ENCODE measurements at places on chromosomes 5 and 9.

- DNase-seq, result no peak
Observed at GRCh38 chr9:113310538-113310937, 7.4 kb upstream of the RNF183 start.

- DNase-seq, result no peak
Observed at GRCh38 chr9:134536101-134536900, 105.3 kb upstream of the COL5A1 start.

DNA sequence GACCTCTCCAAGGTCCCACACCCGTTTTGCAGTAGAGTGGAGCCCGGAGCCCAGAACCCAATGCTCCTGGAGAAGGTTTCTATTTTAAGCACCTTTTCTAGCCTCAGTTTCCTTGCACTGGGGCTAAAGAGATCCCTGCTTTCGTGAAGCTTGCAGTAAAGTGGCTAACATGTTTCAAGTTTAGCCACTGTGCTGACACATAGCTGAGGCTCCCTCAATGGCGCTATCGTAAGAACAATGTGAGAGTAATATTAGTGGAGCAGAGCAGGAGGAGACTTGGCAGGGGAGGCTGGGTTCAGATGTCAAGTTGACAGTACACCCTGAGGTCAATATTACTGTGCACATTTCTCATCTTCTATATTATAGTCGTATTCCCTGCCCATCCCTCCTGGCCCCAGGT lies 7.9 kb downstream of the CTXN3 start:
- no peak for DNase-seq

GRCh38 chr9:122378236-122378635 lies 7.4 kb downstream of the PTGS1 start:
- DNase-seq, result no peak

- no peak for DNase-seq
Observed at GRCh38 chr5:45038366-45038987, 229.7 kb downstream of the MRPS30 start.

DNA sequence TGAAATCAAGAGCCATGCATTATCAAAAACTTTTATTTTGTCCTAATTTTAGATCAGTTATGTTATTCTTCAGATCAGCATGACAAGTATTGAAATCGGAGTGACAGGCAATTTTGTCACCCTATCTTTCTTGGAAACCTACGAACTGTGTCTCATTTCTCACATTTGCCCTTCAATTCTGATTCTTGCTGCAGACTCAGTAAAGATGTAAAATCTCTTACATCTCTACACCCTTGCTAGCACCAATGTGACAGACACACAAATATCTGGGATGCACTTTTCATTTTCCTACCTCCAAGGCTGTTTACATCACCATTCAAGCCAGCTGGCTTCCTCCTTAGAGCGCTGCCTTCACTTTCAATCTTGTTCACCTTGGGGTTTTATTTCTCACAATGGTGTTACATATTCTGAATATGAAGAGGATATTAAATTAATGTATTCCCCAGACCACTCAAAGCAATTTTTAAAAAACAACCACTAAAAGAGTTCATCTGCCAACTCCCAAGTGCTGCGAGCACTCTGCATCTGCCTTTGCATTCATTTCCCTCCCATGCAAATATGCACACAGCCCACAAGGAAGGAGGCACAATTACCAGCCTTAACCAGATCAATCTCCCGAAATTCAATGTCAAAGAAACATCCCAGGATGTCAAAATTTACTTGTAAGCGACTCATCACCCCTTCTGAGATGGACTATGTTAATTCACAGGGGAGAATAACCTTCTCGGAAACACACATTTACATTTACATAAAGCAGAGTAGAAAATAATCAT lies 164.3 kb downstream of the ENC1 start:
- no peak for DNase-seq

GRCh38 chr9:84484172-84484571 lies 143.6 kb upstream of the SLC28A3 start:
- no peak for DNase-seq

- no peak for DNase-seq
Observed at GRCh38 chr9:101582553-101582952, 12.2 kb downstream of the PPP3R2 start.

- peak; percentile 39 for DNase-seq
Observed at GRCh38 chr9:135602789-135603481, 36.4 kb downstream of the GLT6D1 start.

DNA sequence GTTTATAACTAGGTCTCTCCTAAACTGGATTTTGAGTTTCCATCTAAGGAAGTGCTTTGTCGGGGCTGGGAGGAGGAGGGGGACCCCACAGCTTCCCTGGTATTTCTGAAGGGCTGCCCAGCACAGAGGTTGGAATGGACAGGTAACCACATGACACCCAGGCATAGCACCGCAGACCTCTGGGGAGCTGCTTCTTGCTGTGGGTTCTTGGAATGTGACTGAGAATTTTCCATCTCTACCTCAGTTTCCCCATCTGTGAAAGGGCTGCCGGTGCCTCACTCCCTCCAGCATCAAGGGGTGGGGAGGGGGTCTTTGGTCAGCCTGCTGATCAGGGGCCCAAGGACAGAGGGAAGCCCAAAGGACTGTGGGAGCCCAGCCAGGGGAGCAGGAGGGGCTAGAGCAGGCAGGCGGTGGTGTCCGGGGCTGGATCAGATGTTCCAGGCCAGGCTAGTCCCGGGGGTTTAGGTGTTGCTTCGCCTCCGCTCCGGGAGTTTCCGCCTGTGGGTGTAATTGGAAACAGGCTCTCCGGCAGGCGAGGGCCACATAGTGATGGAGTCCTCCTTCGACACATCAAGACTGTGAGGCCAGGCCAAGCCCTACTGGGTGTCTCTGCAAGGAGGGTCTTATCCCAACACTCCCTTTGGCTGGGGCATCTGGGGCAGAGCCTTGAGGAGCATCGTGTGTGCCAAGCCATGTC lies 3.3 kb downstream of the OLFML2A start:
- no peak for DNase-seq

- DNase-seq, result no peak
Observed at GRCh38 chr5:127417528-127417927, 99.9 kb upstream of the PRRC1 start.

DNA sequence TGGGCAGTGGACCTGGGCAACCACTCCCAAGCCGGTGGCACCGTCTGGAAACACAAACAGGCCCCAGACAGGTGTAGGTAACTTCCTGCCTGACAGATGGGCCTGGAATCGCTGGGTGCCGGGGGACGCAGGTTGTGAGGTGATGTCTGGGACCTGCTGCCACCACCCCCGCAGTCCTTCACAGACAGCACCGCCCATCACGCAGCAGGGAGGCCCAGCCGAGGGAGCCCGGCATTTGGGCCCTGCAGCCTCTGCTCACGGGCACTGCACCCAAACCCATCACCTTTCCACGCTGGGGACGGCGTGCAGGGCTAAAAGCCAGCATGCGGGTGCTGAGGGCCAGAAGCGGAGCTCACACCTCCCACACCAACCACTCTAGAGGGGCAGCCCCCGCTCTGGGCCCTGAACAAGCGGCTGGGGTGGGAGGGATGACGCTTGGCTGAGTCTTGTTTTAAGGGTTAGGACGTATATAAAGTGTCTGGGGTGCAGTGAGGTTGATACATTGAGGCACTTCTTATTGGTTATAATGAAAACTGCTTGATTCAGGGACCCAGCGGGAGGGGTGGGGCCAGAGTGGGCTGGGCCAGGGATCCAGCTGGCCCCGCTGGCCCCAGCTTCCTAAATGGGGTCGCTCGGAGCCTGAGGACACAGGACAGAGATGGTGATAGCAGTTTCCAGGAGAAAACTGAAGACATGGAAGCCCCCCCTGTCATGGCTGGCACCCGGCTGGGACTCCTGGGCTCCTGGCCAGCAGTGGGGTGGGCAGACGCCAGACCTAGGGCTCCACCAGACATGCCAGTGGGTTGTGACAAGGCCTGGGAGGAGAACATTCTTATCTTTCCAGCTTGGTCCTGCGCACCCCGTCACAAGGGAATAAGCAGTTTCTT lies 11.3 kb downstream of the MYMK start:
- no peak for DNase-seq

DNA sequence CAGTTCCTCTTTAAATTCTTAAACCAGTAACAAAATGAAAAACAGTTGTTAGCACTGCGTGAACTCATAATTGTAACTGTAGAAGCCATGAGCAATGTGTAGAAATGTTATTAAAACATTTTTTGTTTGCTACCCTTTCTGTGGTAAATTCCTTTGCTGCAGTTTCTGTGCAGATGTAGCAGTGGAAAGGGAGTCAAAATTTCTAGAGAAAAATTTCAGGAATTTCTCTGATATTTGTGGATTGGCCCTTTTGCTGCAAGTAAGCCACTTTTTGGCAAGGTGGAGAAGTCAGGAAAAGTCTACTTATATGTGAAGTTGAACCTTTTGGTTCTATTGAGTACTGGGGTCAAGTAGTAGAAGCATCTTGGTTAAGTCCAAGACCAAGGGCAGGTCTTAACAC lies 10.1 kb downstream of the FBXL7 start:
- DNase-seq, result no peak

- DNase-seq, result no peak
Observed at GRCh38 chr9:6188466-6188865, 27.1 kb upstream of the IL33 start.

GRCh38 chr9:111940697-111941096 lies 44.1 kb downstream of the UGCG start:
- no peak for DNase-seq

DNA sequence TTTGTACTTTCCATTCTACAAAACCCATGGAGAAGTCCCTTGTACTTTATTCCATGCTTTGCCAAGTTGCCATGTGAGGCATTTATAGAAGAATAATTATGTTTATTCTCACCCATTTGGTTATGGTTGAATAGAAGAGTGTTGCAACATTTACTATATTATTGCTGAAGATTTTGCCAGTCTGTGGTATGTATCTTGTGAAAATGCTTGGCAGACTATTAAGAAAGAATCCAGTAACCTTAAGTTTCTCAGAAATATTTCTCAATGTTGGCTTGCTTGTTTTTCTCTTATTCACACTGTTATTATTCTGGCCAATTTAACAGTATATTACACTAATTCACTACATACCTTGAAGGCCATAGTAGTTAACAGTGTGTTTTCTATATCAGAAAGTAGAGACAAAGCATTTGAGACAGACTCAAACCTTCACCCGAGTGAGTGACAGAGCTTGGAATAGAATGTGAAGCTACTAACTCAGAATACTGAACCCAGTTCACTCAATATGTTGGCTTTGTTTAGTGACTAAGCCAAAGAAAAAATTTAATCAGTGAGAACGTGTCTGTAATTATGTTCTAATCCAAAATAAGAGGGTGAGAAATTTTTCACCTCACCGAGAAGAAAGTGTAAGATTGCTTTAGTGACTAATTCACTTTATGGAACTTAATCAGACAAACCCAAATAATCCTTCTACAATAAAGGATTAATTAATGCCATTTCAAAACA lies 184.4 kb downstream of the CWC27 start:
- DNase-seq, result no peak

DNA sequence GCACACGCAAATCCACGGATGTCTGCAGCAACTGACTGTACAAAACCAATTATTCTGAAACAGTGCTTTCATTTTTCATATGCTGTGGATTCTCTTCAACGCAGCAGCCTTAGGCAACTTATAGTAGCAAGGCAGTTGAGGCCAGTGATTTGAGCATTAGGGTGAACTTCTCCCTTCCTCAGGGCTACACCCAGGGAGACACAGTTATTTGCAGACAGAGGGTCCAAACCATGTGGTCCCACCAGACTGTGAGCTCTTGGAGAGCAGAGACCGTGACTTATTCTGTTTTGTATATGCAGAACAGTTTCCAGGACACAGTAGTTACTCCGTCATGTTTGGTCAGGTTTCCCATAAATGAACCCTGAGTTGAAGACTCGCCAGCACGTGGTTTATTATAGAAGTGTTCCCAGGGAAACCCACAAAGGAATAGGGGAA lies 19.0 kb upstream of the WHRN start:
- no peak for DNase-seq

GRCh38 chr5:72107901-72108201 lies 576 bp downstream of the MAP1B start:
- no peak for DNase-seq

- DNase-seq, result no peak
Observed at GRCh38 chr5:35061211-35061770, 13.5 kb upstream of the AGXT2 start.

DNA sequence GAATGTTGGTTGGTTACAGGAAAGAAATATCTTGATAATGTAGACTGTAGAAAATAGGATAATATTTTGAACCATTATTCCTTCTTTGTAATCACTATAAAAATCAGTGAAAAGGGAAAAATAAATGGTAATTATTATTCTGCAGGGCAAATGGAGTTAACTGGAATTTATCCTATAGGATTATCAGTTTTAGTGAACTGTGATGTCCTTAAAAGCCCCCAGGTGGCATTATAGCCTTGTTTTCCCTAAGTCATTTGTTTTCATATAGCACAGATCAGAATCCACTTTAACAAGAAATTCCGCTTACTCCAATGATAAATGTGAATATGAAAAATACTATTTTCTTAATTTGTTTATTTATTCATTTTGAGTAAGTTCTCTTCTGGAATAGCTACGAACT lies 26.2 kb upstream of the WDR41 start:
- DNase-seq, result no peak

- no peak for DNase-seq
Observed at GRCh38 chr9:98280574-98280973, 25.1 kb upstream of the TBC1D2 start.

GRCh38 chr5:144142139-144142823 lies 28.2 kb downstream of the YIPF5 start:
- DNase-seq, result no peak

DNA sequence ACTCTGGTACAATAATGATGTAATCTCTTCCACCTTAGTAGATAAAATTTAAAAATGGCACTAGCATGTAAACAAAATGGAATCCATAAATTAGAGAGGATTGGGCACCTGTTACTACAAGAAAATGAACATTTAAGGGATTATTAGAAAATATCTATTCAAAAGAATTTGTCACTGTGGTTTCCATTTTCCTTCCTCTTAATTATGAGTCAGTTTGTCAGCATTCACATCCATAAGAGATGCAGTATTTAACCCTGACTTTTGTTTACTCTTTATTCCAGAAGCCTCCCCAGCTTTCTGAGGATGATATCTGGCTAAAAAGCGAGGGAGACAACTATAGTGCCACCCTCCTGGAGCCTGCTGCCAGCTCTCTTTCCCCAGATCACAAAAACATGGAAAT lies 72.1 kb downstream of the C9orf152 start:
- no peak for DNase-seq

DNA sequence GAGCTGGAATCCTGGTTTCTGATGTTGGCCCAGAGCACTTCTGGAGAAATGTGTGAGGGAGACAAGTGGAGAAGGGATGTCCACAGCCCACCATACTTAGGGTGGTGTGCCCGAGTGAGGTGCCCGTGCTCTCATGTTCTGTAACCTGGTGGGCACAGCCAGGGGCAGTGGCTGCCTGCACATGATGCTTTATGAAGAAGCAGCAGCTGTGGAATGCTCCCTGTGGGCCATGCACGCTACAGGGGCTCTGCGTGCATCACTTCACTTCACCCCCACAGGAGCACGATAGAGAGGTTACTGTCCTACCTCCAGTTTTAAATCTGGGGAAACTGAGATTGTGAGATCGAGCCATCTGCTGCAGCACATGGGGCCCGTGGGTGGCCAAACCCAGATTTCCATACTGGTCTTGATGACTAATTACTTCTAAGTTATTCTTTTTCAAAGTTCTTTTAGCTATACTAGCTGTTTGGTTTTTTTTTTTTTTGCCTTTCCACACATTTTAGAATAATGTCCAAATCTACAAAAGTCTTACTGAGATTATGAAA lies 441.6 kb downstream of the GADD45G start:
- DNase-seq, result no peak

Data from stimulated activated CD8-positive, alpha-beta memory T cell treated with anti-CD3 and anti-CD28 coated beads, Interleukin-7, amount 100 ng/mL, for 24 hours (primary cell).